Activated gamma-delta T cell (primary cell): ENCODE measurements at places on chromosomes 6 and 20.

- no peak for DNase-seq
Observed at GRCh38 chr6:113143206-113143605, 713.9 kb upstream of the MARCKS start.

GRCh38 chr6:158960026-158960425 lies 40.0 kb downstream of the RSPH3 start:
- no peak for DNase-seq

- DNase-seq, result no peak
Observed at GRCh38 chr6:140670021-140670420, 1295.6 kb upstream of the CITED2 start.

DNA sequence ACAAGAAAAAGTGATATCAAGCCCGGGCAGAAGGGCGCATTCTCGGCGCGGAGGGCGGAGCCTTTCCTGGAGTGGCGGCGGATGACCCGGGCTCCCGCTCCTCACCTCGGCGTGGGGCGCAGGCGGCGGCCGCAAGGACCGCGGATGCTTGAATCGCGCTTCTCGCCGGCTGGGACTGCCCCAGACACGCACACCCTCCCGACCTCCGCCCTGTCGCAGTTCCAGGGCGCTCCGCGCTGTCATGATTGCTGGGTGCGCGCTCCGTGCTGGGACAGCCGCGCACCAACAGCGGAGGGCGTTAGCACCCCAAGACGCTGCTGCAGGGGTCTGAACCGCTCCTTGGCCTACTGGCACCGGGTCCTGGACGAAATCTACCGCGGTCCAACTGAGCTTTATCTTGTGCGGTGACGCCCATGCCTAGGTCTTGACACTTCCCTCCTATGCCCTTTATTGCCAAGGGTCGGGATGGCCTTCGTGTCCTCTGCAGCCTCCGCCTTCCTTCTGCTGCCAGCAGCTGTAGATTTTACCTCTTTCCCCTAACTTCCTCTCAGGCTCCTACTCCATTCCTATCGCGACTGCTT lies 43.3 kb downstream of the IRAK1BP1 start:
- DNase-seq, result no peak

DNA sequence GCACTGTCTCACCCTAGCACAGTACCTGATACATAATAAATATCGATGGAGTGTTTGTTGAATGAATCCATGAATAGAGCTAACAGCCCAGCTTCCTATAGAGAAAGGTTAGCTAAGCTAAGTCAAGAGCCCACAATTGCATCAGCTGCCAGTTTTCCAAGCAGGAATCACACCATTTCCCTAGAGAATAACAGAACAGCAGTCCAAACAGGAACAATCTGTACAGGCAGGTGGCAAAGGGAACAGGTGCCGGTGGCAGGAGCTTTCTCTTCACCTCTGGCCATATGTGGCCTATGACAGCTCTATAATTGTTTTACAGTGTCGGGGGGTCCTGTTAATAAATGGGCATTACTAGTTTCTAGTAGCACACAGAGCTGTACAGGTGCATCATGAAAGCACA lies 38.8 kb downstream of the ISM1 start:
- DNase-seq, result no peak

DNA sequence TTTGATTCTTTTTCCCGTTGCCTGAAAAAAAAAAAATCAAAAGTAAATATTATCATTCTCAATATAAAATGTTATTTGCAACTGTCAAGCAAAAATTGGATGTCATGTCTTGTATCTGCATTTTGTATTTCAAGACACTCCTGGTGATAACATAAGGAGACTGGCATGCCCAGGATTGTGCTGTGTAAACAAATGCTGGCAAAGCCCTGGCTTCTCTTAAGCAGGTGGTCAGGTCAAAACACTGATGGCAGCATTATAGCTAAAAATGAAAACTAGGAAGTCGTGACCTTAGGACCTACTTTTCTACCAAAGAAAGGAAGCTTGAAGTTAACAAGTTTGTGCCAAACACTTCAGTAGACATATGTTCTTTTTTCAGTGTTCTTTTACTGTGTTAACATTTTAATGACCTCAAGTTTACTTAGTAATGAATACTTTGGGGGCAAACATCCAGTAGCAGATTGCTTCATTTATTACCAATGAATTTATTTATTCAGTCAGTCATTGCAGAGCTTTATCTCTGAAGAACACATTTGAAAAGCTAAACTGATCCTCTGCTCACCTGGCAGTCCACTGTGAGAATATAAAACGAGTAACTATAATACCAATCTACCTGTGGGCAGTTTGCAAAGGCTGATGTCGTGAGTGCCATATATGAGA lies 243.1 kb upstream of the FLRT3 start:
- DNase-seq, result no peak

- DNase-seq, result no peak
Observed at GRCh38 chr20:45429618-45430017, 13.7 kb downstream of the PIGT start.

- no peak for DNase-seq
Observed at GRCh38 chr6:123570813-123571684, 65.7 kb downstream of the TRDN start.

- DNase-seq, result no peak
Observed at GRCh38 chr20:58243653-58244410, 15.4 kb upstream of the ANKRD60 start.

GRCh38 chr6:25302677-25303128 lies 23.5 kb downstream of the CARMIL1 start:
- no peak for DNase-seq

DNA sequence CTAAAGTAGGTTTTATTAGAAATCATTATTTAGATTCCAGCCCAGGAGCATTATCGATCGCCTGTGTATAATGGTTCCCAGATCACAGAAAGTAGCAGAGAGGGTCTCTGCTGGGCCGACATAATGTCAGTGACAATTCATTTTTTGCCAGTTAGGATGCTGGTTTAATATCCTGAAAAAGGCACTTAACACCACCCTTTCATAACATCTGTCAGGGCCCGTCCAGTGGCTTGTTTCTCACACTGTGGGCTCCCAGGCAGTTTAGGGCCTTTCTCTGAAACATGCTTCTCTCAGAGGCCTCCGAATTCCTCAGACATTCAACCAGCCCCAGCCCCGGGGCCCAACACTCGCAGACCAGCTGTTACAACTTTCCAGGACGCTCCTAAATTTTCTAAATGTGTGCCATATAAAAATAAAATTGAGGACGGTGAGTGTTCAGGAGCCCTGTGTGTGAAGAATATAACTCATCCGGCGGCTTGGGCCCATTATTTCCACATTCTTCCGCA lies 108.6 kb upstream of the EYA4 start:
- no peak for DNase-seq

GRCh38 chr6:131061041-131061750 lies 1.8 kb downstream of the EPB41L2 start:
- DNase-seq, result no peak

DNA sequence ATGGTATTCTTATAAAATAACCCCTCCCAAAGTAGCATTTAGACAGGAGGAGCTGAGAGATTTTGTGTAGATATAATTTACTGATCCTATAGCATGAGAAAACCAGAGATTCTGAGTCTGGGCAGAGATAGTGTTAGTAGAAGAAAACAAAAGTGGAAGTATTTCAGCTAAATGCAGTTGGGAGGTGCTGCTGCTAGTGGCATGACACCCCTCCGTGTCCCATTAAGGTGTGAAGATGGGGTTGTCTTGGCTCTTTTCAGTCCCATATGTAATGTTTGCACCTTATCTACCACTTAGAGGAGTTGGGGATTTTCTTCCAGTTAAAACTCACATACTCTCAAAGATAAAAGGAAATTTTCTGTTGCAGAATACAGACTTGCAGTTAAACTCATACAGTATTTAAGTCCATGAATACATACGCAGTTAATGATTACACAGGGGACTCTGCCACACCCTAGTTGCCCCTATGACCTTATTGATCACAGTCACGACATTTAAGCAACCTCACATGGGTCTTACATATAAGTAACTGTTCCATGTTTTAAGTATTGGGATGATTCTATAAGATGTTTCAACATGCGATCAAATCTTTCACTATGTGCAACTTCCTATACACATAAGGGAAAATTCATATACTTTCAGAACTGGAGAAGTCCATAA lies 11.5 kb downstream of the TAAR2 start:
- no peak for DNase-seq

- DNase-seq, result no peak
Observed at GRCh38 chr20:51688600-51689244, 79.5 kb downstream of the ATP9A start.

GRCh38 chr6:118223316-118223715 lies 316.3 kb downstream of the SLC35F1 start:
- DNase-seq, result no peak

DNA sequence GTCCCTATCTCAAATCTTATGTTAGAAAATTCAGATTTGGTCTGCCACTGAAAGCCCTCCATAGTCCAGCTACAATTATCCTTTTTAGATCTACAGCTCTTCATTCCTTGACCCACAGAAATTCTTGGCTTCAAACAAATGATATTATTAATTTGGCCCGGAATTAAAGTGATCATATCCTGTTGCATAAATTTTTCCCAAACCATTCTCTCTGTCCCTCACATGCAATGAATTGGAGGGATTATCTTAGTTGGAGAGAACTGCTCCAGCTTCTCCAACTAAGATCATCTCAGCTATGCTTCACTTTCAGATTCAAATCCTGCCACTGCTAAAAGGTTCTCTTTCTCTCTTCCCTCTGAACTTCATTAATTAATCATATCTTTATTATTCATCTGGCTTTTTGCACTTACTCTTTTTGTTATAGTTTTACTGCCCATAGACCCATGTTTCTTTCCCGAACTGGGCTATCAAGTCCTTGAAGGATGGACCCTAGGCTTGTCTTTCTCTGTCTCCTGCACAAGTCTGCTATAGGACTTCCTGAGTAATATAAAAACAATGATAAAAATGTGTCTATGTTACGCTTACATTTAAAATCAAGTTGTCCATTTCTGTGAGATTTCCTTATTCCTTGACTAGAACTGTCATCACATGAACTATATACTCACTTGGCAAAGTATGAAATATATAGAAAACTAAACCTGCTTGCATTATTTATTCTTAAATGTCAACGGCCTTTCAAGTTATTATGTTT lies 493.9 kb upstream of the MARCKS start:
- no peak for DNase-seq

GRCh38 chr6:98586163-98586562 lies 248.2 kb upstream of the POU3F2 start:
- no peak for DNase-seq

- no peak for DNase-seq
Observed at GRCh38 chr6:134979142-134979541, 29.2 kb upstream of the ALDH8A1 start.

- no peak for DNase-seq
Observed at GRCh38 chr6:170160031-170160627, 130.7 kb downstream of the DLL1 start.

DNA sequence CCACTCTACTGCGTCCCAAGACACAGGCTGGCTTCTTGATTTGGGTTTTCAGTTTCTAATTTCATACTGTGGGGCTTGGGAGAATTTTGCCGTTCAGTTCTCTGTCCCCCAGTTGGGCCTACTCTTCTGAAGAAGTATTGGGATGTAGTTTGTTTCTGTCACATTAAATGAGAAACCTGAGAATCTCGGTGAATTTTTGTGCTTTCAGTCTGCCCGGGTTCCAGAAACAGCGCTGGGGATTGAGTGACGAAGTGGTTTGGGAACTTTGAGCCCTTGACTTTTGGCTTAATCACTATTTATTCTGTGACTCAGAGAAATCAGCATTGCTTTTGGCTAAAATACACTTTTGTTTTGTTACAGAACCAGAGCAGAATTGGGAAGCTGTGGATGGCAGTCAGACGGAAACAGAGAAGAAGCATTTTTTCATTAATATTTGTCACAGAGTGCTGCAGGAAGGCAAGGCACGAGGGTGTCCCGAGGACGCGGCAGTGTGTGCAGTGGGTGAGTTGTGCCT lies 74.0 kb downstream of the IGF2R start:
- DNase-seq, result no peak

GRCh38 chr6:24795106-24795505 lies 3.6 kb downstream of the ARMH2 start:
- no peak for DNase-seq

DNA sequence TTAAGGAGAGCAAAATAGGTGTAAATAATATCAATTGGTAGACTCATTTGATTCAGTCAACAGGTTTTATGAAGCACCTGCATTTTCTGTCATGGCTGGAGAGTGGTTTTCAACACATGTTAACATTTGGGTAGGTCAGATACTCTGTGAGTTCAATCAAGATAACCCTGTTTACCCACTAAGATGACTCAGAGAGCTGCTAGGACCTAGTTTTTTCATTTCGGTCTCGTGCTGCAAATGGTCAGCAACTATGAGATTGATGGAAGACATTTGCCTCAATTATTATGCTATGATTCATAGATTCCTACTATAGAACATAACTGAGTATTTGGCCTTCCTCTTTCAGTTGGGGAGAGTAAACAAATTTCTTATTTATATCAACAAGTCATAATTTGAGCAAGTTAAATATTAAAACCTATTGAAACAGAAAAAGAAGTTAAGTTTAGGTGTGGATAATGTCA lies 391.4 kb upstream of the CITED2 start:
- no peak for DNase-seq

- DNase-seq, result no peak
Observed at GRCh38 chr20:62025832-62026563, 39.7 kb downstream of the TAF4 start.

GRCh38 chr6:72283571-72283970 lies 338.3 kb upstream of the KCNQ5 start:
- DNase-seq, result no peak

DNA sequence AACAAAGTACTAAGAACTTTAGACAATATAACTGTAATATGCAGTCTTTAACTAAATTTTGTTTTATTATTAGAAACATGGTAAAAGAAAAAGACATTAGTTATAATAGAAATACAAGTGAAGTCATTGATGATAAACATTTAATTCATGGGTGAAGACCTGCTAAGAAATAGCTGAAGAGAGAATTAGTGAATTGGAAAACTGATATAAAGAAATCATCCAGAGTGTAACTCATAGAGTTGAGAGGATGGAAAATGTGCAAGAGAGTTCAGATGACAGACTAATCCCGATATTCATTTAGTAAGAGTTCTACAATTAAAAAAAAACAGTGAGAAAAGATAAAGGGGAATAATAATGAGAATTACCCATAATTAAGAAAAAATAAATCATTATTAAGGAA lies 220.7 kb upstream of the THBS2 start:
- DNase-seq, result no peak

DNA sequence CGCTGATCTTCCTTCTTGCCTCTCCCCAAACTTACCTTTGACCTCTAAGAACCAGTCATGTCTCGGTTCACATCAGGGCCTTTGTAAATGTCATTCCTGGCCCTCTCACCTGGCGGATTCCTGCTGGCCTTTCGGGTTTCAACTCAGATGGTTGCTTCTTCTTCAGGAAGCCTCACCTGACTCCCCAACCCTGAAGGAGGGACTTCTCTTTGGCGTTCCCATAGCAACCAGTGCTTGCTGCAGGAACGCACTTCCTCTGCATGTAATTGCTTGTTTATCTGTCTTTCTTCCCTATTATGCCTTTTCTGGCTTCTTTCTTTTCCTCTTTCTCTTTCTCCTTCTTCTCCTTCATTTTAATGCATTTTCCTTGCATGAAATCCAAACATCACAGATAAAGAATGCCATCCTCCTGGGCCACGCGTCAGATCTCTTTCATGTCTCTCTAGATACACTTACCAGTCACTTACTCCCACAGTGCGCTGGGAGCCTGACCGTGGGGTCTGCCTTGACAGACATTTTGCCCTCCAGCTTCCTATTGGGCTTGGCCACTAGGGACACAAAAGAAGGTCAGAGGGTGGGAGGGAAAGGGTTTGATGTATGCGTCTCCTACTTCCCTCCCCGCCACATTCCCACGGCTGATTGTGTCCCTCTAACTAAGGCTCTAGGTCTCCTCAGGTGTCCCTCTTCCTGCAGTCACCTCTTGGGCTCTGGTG lies 295.7 kb upstream of the TSHZ2 start:
- DNase-seq, result no peak

GRCh38 chr6:106279179-106279578 lies 46.4 kb downstream of the ATG5 start:
- DNase-seq, result no peak
